ENCODE measurements at places on chromosomes 4 and X.

- DNase-seq, result no peak
These were observed 26.1 kb downstream of the ARFIP1 start for GRCh38 chr4:152805818-152806217.

GRCh38 chr4:175947117-175947722 is 118.4 kb upstream of the WDR17 start:
- DNase-seq, result peak; percentile 50

DNA sequence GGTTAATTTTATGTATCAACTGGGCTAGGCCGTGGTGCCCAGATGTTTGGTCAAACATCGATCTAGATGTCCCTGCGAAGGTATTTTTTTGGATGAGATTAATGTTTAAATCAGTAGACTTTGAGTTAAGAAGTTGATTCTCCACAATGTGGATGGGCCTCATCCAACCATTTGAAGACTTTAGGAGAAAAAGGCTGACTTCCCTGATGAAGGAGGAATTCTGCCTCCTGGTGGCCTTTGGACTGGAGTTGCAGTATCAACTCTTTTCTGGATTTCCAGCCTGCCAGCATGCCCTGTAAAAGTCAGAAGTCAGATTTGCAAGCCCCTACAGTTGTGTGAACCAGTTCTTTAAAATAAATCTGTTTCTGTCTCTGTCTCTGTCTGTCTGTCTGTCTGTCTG is 91.4 kb downstream of the STK32B start:
- peak; percentile 38 for DNase-seq

DNA sequence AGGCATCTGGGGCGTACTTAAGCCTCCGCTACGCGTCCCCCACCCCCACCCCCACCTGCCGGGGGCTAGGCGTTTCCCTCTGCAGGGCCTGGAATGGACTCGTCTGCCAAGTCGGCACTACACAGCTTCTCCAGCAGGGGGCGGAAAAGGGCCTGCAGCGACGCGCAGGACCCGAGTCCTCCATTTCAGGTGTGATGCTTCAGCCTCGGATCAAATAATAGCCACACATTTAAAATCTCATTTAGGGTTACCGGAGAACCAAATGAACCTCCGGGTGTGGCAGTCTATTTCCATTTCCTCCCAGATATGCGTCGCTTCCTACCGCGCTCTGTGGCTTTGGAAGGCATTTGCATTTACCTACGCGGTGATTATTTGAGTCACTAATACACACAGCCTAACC is 2.9 kb downstream of the PAK3 start:
- DNase-seq, result peak; percentile 25

DNA sequence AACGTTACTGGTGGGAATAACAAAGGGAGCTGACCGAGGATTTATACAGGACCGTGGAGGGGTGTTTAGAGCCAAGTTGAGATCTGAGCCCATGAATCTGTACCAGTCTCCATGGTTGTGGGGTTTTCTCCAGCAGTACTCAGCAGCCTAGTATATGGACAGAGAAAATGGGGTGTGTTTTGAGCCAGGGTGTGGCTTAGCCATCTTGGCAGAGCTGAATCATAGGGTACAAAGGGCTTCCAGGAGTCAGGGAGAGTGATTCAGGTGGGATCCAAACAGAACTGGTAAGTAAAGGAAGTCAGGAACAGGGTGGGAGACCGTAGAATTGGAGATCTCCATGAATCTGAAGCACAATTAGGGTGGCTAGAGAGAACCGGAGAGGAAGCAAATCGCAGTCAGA is 7.4 kb upstream of the HPRT1 start:
- no peak for DNase-seq

DNA sequence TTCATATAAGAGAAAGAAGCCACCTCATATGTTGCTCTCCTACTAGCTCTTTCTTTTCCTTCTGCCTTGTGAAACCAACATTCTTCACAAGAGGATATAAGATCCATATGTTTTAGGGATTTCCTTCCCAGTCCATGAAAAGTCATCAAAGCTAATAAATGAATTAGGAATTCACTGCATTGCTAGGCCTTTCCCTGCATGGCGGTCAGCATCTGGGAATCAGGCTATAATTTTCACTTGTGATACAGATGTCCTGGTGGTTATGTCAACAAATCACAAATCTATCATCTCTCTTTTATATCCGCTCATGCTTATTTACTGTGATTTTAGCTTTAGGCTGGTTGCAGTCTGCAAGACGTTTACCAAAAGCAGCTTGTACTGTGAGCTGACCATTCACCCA is 510.0 kb downstream of the NLGN4X start:
- DNase-seq, result no peak

DNA sequence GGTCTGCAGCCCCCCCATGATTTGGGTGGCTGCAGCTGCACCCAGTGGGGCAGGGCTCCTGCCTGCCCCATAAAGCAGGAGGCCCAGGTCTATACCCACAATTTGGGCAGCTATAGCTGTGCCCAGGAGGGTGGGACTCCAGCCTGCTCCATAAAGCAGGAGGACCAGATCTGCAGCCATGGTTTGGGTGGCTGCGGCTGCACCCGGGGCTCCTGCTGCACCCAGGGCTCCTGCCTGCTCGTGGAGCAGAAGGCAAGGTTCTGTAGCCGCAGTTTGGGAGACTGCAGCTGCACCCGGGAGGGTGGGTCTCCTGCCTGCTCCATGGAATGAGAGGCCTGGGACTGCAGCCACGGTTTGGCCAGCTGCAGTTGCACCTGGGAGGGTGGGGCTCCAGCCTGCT is 81.1 kb downstream of the ATRX start:
- no peak for DNase-seq
